ENCODE measurements at places on chromosomes 7 and 10.

GRCh38 chr10:109928475-109928891 is 5.2 kb upstream of the XPNPEP1 start:
- DNase-seq: no peak

GRCh38 chr7:104267701-104268368 is 60.0 kb upstream of the ORC5 start:
- no peak for DNase-seq

DNA sequence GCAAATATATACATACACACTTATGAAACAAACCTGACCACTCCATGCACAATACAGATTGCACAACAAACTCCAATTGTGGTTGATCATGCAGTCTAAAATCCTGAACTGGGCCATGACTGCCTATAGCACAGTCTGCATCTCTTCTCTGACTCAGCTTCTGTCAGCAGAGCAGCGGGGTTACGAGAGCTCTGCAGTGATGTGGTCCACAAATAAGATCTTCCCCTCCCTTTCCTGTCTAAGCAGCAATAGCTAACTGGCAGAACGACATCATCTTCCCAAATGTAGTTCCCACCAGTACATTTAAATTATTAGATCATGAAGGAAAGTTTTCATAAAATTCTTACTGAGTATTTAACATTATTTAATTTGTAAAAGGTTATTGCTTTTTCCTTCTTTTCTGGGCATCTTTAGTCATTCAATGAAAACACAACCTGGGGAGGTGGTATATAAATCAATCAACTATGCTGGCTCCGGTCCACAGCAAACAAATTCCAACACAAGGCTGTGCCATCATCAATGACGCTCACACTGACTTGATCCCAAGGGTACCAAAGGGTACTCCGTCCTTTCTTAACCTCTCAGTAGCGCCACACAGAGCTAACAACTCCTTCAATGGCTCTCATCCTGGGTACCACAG is 17.1 kb downstream of the ARHGAP21 start:
- no peak for DNase-seq

DNA sequence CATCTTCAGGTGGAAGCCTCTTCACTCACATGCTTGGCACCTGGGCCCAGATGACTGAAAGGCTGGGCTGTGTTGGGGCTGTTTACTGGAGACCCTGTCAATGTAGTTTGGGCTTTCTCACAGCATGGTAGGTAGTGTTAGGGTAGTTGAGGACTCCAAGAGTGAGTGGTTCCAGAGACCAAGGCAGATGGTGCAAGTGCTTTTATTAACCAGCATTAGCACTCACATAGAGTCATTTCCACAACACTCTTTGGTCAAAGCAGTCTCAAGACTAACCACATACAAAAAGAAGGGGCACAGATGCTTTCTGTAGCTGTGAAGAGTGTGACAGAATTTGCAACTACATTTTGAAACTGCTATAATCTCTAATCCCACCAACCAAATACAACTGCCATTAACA is 135.0 kb downstream of the RTKN2 start:
- no peak for DNase-seq

- DNase-seq: no peak
These were observed 70.7 kb downstream of the RELN start for GRCh38 chr7:103918631-103919271.

- DNase-seq: no peak
These were observed 4.7 kb downstream of the PLAC9 start for GRCh38 chr10:80137031-80137862.

- DNase-seq: no peak
These were observed 129.8 kb upstream of the FAM20C start for GRCh38 chr7:62361-63116.

GRCh38 chr7:69839782-69840181 is 241.5 kb downstream of the AUTS2 start:
- DNase-seq: no peak

GRCh38 chr7:47043304-47043703 is 538.6 kb downstream of the TNS3 start:
- no peak for DNase-seq

GRCh38 chr7:81692146-81692905 is 77.5 kb downstream of the HGF start:
- DNase-seq: no peak

DNA sequence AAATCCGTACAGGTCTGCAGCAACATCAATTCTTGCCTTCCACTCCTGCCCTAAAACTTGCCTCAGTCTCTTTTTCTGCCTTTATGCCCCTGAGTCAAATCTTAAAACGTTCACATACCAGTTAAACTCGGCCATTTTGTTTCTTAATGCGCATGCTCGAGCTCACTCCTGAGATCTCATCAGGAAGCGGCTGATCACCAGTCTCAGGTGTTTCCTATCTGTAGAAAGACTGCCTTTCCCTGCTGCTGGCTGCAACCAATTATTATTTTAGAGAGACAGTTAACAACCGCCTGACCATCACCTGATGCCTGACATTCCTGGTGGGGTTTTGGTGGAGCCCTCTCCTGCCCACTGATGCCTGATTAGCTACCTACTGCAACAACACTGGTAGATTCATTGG is 70.2 kb upstream of the TMEM140 start:
- DNase-seq: no peak
